ENCODE measurements at places on chromosomes 3 and 15.

GRCh38 chr3:65706301-65706700 is 332.4 kb downstream of the MAGI1 start:
- DNase-seq, result no peak

DNA sequence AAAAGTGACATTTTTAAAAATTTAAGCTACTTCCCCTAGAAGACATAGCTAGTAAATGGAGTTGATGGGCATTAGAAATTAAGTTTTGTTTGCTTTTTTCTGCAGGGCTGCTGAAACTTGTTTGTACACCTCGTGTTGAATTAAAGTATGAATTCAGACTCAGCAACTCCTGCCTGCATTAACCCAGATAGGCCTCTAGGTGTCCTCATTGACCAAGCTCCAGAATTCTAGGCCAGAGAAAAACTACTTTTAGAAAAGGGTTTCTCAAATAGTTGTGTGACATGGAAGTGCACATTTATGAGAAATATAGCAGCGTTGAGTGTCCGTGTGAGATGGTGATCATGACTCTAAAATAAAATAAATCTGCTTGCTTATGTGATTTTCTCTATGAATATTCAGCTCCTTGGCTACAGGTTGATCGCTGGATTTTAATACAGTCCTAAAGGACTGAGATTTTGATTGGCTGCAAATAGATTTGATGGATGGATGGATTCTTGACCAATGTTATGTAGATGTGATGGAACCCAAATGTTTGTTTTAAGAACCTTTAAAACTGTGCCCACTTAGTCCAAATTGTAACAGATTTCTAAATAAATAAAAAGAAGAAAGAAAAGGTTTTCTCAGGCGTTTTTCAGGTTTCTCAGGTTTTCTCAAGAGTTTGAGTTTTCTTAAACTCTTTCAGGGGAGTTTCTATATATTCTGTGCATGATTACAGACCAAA is 39.4 kb upstream of the LMOD3 start:
- peak; percentile 13 for DNase-seq

- DNase-seq, result no peak
These were observed 23.7 kb downstream of the TPRA1 start for GRCh38 chr3:127566833-127567232.

DNA sequence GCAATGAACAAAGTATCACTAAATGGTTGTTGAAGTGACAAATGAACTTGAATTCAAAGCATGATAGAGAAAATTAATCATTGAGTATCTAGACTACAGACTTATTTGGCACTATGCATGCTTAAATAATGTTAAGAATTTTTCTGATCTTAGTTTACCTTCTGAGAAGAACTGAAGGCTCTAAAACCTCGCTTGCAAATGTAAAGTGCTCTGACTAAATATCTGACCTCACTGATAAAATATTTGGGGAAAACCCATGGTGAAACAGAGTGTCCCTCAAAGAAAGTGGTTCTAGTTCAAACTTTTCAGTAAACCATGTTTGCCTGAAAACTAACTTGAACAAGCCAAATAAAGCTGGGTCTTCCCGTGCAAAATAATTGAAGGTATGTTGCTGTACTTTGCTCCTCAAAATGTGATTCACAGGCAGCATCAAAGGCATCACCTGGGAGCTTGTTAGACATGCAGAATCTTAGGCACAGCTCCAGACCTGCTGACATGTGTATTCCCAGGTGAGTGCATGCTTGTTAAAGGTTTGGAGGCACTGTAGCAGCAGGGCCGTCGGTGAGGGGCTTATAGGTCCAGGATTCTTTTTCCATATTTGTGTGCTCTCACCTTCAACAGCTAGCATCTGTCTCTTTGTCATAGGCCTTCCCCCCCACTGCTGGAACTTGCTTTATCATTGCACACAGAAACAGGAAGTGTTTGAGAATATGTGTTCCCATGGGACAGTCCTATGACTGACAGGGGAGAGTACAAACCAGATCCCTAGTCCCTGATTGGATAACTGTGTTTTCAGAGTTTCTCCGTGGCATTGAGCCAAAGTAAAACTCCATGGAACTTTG is 524.2 kb upstream of the LMCD1 start:
- DNase-seq, result no peak

DNA sequence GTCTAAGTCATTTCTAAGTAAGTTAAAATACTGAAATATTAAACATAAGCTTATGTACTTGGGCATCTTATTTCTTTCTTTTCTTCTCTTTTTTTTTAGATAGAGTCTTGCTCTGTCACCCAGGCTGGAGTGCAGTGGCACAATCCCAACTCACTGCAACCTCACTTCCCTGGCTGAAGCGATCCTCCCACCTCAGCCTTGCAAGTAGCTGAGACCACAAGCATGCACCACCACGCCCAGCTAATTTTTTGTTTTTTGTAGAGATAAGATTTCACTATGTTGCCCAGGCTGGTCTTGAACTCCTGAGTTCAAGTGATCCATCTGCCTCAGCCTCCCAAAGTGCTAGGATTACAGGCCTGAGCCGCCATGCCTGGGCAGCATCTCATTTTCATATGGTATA is 16.0 kb upstream of the ZNF710 start:
- no peak for DNase-seq

GRCh38 chr3:184361932-184362667 is 590 bp downstream of the POLR2H start:
- peak; percentile 24 for DNase-seq

GRCh38 chr3:183591881-183592521 is 36.5 kb upstream of the KLHL6 start:
- DNase-seq, result no peak

DNA sequence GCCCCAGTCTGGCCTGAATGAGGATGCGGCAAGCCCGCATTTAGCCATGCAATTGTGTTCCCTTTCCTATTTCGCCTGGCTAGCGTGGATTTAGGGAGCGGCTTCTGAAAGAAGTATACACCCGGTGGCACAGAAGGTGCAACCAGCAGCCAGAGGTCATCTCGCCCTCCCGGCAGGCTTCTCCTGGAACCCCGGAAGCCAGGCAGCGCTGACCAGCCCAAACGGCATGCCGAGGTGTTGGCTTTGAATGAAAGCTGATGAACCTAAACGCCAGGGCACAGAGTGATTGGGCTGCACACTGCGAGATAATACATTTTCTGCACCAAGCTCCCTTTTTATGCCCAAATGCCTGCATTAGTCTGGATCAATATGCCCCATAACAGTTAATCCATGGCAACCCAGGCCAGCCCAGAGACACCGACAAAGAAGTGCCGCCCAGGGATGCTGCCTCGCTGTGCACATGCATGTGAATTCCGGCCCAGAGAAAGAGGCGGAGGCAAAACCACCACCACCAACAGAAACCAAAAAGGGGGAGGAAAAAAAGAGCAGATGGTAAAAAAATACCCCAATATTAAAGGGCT is 1.4 kb downstream of the SRGAP3 start:
- DNase-seq, result no peak

- no peak for DNase-seq
These were observed 192.9 kb downstream of the PDE8A start for GRCh38 chr15:85174521-85174920.

DNA sequence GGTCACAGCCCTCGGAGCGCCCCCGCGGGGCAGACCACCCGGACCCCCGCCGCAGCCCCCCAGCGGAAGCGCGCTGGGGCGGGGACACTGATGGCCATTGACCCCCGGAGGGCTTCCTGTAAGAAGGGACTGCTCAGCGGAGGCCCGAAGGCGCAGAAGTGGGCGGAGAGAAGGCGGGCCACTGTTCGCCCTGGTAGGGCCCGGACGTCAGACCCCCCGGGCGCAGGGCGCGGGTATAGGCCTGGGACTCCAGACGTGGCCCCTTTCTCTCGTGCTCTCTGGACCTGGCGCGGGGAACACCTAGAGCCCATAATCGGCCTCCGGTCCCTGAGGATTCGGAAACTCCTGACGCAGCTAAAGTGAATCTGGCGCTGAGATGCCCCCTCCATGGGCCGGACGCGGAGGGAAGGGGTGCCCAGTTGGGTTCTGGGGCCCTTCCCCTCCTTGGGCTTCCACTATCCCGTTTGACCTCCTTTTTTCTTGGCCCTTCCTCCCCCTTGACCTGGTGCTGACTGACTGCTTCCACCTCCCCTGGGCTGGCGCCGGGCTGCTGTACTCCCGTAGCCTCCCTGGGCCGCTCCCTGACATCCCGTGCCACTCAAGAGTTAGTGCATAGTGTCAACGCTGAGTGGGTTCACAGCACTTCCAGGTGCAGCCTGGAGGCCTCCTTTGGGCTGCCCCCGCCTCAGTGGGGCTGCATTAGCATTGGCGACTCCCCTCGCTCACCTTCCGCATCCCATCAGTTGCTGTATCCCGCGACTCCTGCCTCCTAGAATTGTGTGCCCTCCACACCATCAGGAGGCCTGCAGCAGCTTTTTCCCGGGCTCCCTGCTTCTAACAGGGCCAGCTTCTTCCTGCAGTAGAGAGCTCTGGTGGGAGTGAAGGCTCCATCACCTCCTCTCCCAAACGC is 694 bp downstream of the ABTB1 start:
- DNase-seq, result peak; percentile 47

DNA sequence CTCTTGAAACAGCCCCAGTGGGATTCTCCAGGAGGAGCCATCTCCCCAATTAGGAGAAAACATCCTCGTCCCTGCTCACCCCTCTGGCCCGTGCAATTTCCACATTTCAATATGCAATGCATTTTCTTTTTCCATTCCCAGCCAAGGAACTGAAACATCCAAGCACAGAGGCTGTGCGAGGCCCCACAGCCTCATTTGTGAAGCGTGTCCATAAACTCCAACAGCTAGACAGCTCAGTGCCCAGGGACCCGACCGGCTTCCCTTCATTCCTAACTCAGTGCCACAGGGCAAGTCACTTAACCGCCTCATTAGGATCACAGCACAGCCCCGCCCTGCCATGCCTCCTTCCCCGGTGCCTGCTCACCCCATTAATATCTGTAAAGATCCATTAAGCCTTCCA is 204.2 kb upstream of the IGF1R start:
- DNase-seq, result no peak

DNA sequence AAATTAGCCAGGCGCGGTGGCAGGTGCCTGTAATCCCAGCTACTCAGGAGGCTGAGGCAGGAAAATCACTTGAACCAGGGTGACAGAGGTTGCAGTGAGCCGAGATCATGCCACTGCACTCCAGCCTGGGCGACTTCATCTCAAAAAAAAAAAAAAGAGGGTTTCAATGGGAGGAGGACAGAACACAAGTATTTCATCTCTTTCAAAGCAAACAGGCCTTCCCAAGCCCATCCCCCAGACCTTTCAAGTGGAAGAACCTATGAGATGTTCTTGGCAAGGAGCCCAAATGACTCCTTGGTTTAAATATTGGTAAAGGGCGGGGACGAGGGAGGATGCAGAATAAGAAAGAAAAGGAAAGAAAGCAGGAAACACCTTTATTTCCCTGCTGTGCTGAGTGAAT is 62.2 kb upstream of the MCF2L2 start:
- no peak for DNase-seq

DNA sequence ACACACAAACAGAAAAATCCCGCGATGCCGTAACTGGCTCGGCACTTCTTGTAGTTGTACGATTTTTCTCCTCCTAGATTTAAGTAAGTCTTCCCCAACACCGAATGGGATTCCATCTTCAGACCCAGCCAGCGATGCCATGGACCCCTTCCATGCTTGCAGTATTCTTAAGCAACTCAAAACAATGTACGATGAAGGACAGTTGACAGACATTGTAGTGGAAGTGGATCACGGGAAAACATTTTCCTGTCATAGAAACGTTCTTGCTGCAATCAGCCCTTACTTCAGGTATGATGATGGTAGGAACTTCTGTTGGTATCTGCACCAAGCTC is 763 bp downstream of the KBTBD8 start:
- DNase-seq, result no peak

DNA sequence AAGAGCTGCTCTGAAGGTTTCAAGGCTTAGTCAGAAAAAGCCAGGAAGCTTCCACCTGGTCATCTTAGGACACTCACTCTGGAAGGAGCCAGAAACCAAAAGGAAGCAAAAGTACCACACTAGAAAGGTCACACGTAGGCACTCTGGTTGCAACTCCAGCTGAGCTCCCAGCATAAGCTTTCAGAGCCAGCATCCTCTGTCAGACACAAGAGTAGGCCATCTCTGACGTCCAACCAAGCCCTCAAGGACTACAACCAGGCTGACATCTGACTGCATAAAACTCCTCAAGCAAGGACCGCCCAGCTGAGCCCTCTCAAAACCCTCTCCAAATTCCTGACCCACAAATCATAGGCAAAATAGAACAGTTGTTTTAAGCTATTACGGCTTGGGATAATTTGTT is 12.8 kb downstream of the SH3BP5 start:
- no peak for DNase-seq

DNA sequence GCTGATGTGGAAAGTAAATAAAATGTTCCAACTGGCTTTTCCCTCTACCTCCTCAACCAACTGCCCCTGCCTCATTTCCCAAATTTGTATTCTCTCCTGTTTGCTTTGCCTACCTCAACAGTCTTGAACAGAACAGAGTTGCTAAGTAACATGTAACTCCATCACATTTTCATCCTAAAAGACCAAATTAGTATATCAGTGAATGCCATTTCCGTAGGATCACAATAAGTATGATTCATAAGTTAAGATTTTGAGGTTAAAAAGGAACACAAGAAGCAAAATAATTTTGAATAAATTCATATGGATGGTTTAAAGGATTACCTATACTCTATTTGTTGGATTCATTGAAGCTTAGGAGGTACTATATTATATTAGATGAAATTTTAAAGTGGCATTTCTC is 154.9 kb downstream of the ECT2 start:
- DNase-seq, result no peak

GRCh38 chr15:52154896-52155865 is 36.0 kb downstream of the GNB5 start:
- DNase-seq, result no peak

- no peak for DNase-seq
These were observed 80.8 kb downstream of the SMAD3 start for GRCh38 chr15:67146234-67146633.

- no peak for DNase-seq
These were observed 42.8 kb downstream of the SEMA3G start for GRCh38 chr3:52402101-52402521.

DNA sequence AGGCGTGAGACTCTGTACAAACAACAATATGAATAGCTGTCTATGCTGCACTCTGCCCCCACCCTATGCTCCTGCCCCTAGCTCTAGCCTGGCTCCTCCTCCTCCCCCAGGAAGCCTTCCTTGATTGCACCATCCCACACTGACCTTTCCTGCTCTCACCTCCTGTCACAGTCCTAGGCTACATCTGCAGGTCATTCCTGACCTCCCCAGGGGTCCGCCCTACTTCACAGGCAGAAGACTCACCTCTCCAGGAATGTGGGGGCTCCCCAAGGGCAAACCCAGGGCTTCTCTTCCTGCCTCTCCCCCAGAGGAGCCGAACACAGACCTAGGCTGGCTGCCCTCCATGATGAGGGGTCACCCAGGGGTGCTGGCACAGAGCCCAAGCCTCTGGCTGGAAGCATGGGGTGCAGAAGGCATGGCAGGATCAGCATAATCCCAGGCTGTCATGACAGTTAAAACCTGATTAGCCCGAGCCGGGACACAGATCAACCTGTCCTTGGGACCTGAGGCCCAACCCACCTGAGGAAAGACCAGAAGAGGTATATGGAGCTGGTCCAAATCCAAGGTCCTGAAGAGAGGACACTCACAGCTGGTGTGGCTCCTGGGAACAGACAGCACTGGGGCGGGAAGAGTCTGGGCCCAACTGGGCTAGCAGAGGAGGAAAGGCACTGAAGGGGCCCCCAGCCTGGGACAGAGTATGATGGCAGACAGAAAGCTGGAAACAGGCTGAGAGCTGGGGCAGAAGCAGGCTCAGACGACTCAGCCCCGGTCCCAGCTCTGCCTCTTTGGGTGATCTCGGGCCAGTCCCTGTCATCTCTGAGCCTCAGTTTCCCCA is 5.9 kb downstream of the SEMA7A start:
- DNase-seq, result no peak

GRCh38 chr3:64355401-64355807 is 130.1 kb upstream of the PRICKLE2 start:
- DNase-seq, result no peak

GRCh38 chr3:135014566-135014965 is 219.5 kb downstream of the EPHB1 start:
- DNase-seq, result no peak
